ENCODE measurements at places on chromosomes 1 and 21.

GRCh38 chr1:45995298-45995697 is 137.1 kb downstream of the PIK3R3 start:
- no peak for DNase-seq

DNA sequence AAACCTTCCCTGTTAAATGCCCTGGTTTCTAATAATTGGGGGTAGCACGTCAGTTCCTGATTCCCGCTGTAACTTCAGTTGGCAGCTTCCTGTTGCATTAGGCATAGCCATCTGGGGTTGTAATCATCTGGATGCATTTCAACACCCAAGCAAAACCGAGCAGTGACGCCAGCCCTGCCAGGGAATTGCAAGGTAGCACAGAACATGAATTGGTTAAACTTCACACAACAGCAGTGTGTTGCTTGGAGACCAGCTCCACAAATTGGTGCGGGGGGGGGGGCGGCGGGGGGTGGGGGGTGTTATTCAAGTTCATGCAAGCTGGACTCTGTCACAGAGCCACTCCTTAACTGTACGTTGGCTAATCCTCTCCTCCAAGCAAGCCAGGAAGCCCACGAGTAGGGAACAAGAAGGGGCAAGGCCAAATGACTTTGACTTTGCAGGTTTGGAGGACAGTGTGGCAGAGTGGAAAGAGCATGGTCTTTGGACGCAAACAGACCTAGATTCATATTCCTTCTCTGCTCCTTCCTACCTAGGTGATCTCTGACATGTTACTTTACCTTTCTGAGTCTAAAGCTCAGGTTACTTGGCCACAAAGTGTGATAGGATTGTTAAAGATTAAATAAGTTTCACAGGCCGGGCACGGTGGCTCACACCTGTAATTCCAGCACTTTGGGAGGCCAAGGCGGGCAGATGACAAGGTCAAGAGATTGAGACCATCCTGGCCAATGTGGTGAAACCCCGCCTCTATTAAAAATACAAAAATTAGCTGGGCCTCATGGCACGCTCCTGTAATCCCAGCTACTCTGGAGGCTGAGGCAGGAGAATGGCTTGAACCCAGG is 4.7 kb downstream of the LAX1 start:
- DNase-seq: no peak

- DNase-seq: no peak
Measured at GRCh38 chr1:114149211-114149610, 4.5 kb downstream of the SYT6 start.

DNA sequence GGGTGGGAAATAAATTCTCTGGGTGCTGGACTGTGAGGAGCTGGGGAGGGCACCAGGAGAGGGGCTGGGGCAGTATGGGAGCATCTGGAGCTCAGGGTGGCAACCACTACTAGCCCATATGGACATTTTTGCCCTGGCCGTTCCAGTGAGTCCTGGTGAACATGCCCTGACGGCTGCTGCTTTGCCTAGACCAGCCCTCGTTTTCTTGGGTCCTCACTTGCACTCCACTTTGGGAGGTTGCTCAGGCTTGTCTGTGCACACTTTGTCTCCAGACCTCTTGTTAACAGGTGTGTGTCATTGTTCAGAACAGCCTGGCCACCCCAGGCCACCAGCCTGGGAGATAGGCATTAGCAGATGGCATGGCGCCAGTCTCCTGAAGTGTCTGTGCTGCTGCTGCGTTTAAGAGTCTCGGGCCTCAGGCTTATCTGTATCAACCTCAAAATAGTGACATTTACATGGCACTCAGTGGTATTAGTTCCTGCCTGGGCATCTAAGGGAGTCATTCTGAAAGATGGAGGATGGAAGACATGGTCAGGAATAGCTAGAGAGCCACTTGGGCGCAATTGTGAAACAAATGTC is 190.5 kb downstream of the PTPRU start:
- DNase-seq: no peak

DNA sequence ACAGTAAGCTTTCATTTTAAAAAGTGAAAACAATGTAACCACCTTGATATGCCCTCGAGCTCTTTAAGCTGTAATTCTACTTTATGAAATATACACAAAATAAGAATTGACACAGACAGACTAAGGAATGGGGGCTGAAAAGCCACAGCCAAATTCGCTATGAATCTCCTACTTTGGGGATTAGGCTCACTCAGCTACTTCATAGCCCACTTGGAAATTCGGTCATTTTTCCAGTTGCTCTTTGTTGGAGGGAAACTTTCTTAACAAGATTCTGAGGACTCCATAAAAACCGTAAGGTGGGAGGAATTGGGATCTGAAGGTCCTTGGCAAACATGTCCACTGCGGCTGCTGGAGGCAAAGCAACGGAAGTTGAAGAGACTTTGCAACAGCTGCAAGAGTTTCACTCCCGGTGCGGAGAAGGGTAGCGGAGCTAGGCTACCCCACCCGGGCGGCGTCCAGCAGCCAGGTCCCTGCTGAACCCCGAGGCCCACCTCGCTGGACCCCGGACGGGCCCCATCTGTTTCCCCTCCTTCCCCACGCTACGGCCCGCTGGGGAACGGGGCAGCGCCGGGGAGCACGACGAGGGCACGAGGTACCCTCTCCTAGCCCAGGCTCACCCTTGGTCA is 634 bp downstream of the MYCBP start:
- DNase-seq: no peak

DNA sequence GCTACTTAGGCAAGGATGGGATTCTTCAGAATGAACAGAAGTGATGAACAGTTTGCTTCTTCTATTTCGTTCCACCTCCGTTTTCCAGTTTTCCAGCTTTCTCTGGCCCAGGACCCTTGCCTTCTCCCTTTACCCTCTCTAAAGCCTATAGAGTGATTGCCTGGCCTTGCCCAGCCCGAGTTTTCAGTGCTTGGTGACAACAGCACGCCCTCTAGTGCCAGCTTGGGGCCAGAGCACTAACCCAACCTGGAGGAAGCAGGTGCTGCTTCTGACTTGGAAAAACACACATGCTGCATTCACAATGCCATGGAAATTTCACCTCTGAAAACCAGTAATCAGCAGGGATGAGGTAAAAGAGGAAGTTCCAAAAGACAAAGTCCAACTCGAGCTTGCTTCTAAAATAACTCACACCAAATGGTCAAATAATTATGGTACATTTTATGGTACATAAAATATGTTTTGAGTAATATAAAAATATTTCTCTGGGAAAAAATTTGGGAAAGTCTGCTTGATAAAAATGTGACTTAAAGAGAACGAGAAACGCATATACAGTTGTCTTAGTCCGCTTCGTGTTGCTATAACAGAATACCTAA is 26.1 kb downstream of the UBE2T start:
- peak; percentile 50 for DNase-seq

DNA sequence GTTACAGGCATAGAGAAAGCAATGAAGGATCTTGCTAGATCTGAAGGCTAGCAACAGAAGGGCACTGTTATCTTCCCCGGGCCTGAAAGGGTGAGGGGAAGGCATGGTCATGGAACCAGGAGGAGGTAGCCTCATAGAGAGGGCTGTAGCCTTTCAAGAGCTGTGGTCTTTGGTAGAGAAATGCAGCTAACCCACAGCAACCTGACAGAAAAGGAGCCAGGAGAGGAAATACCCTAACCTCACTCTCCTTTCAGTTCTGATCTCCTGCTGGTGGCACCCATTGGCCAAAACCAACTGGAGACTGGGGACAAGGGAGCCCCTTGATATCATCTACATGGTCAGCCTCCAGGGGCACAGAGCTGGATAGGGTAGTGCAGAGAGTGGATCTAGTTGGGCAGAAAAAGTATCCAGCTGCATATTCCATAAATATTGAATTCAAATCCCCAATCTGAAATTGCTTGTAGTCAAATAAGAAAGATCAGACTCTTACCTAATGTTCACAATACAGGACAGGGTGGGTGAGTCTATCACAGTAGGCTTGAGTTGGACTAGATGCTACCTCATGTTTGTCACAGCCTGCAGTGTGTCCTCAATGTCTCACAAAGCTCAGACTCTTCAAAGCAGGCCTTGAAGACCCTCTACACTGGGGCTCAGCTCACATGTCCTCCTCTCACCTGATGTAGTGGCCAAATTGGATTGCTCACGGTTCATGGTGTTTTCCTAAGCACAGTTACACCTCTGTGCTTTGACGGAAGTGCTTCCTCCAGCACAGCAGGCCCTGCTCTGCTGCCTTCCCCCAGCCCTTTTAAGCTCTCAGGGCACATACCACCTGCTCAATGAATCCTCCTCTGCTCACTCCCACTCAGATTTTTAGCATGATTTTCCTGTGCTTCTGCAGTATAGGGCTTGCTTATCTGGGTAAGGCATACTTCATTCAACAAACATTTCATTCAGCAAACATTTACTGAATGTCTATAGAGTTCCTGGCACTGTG is 74.1 kb upstream of the JUN start:
- DNase-seq: no peak

- DNase-seq: no peak
Measured at GRCh38 chr1:111290104-111290503, 547 bp upstream of the CHIA start.

DNA sequence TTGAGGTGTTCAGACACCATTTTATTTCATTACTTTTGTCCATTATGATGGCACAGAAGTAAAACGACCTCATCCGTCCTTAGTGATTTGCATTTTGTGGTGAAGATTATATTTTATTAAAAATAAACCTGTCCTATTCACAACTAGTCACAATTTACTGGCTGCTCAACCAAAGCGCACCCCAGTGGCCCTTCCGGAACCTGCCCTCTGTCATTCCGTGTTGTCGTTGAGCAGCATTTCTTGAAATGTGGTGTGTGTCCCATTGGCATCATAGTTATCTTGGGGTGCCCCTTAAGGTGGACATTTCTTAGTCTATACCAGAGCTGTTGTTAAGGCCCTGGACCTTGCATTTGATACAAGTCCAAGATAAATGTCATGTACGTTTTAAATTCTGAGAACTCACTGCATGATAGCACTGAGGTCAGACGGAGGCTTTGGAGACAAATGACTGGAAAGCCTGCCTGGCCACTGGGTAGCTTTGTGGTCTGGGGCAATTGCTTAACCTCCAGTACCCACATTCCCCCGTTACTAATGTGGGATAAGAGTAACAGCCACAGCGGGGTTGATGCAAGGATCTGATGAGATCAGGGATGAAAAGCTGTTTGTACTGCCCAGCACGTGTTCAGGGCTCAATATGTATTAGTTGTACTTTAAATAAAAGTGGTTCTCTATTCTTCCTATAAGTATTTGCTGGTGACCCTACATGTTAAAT is 36.2 kb downstream of the BACH1 start:
- DNase-seq: no peak

DNA sequence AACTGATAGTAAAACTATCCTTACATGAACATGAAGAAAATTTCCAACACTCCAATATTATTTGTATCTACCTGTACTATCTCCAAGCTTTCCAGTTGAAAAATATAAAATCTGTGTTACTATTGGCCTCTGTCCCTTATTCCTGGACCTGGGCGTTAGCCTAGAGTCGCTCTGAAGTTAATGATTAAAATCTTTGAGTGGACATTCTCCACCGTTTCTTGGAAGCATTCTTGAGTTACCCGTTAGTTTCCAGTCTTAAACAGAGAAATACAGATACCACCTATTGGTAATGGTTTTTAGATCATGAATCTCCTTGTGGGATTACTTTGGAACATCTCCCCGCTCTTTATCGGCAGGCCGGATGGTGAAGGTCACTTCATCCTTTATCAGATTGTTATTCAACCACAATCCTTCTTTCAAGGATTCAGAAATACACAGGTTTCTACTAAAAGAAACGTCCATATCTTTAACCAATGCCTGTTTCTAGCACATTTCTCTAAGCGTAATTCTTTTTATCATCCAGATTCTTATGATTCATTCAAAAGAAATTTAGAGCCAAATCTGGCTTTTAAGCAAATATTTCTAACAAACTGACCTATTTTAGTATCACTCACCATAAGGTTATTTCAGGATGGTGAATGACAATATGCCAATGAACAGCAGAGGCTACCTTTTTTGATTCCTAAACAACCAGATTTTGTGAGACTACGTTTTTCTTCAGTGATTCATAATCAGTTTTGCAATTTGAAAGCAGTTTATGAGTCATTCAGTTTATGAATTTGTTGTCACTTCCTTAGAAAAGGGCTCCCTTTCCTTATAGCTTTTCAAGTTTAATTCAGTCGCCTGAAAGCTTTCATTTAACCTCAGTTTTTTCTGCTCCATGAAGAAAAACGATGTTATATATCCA is 70.2 kb upstream of the ERRFI1 start:
- no peak for DNase-seq

DNA sequence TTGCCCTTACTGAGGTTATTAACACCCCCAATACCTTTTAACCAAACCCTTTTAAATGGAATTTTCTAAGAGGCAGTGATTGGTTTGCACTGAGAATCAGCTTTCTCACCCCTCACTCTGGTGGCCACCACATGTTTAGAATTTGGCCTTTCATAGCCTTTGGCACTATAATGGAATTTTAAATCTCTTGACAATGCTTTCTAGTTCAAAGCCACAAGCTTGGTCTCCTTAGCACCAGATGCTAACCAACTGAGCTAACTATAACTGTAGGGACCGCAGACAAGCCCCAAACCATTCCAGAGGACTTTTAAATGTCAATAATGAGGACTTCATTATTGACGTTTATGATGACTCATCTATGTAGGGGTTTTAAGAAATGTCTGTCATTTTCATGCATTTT is 238.7 kb upstream of the SNX7 start:
- no peak for DNase-seq

GRCh38 chr21:44019568-44019958 is 7.5 kb downstream of the TRAPPC10 start:
- DNase-seq: no peak

DNA sequence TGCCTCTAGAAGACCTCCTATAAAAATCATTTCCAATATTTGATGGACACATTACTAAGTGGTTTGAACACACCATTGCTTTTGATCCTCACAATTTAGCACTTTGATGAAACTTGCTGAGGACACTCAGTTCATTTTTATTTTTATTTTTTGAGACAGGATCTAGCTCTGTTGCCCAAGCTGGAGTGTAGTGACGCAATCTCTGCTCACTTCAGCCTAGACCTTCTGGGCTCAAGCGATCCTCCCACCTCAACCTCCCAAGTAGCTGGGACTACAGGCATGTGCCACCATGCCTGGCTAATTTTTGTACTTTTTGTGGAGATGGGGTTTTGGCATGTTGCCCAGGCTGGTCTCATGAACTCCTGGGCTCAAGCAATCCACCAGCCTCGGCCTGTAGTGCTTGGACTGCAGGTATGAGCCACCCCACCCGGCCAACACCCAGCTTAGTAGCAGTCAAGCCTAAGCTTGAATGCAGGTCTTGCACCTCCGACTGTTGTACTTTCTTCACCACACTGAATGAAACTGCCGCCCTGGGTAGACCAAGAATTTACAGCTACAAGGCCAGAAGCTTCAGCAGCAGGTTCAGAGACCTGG is 24.8 kb upstream of the ATP2B4 start:
- DNase-seq: no peak

DNA sequence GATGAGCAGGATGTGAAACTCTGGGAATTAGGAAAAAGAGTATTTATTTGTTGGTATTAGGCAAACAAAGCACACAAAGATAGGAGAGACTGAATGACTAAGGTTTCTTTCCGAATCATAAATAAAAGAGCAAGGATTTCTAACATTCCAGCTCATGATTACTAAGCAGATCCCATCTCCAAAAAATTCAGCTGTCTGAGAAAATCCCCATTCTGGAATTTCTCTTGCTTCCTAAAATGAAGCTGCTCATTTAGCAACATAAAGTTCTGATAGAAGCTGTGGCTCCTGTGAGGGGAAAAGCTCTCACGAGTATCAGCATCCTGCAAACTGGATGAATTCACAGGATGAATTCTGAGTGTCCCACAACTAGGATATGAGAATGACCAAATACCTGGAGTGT is 6.7 kb upstream of the SH2D5 start:
- DNase-seq: no peak
